ENCODE measurements at places on chromosomes 5 and 9.
A peak's percentile ranks its signal among the peaks of the same experiment; 100 is the strongest.

DNA sequence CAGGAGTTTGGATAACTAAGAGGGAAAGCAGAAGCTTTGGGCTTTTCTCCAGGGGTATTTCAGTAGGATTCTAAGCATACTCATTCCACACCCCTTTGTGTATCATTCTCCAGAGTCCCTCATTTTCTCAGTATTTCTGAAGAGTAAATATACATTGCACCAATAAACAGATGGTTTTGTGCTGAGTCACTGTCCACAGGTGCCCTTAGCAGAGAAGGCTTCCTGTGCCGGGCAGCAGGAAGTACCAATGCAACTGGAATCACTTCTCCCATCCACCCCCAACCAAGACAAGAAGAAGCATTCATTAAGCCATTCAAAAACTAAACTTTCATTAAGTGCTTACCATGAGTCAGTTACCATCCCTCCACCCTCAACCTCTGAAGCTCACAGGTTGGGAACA lies 3.6 kb upstream of the CCNJL start:
- peaks cover 16% of the 10 kb centered on the region for H3K4me1 ChIP-seq
- no peaks in the 10 kb centered on the region for H3K36me3 ChIP-seq
- peaks cover 69% of the 10 kb centered on the region for H3K27me3 ChIP-seq
- no peak overlapping the region for H3K27ac ChIP-seq
- no peak for DNase-seq
- no peak overlapping the region for H3K4me3 ChIP-seq

DNA sequence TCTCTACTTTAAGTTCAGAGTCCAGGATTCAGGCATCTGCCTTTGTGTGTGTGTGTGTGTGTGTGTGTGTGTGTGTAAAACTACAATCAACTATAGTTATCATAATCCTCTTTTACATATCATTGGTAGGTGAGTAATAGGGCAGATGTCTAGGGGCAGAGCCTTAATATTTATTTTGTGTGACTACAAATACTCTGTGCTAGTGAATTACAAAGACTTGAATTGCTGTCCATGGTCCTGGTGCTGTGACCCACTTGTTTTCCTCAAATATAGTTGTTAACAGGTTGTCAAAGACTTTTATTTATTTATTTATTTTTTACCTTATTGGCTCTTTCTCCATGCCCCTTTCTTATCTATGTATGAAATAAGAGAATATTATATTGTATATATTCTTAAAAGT lies 196.8 kb downstream of the ANXA1 start:
- H3K4me3 ChIP-seq, result no peak overlapping the region
- H3K36me3 ChIP-seq, result no peaks in the 10 kb centered on the region
- H3K27me3 ChIP-seq, result no peaks in the 10 kb centered on the region
- H3K4me1 ChIP-seq, result no peaks in the 10 kb centered on the region
- no peak overlapping the region for H3K27ac ChIP-seq
- DNase-seq, result no peak

DNA sequence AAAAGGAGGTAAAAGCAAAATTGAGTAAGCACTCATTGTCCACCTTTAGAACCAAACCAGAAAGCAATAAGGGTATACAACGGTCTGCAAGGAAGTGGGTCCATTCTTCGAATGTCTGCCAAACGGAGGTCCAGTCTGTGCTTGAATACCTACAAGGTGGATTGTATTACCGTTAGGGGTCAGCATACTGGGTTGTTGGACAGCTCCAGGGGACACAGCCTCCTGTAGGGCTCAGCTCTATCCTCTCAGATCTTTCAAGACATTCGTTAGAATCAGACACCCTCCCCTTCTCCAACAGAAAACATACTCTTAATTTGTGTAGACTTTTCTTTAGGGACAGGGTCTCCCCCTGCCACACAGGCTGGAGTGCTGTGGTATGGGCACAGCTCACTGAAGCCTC lies 5.5 kb downstream of the ASTN2 start:
- peaks cover 27% of the 10 kb centered on the region for H3K27me3 ChIP-seq
- no peaks in the 10 kb centered on the region for H3K36me3 ChIP-seq
- no peak overlapping the region for H3K4me3 ChIP-seq
- no peaks in the 10 kb centered on the region for H3K4me1 ChIP-seq
- H3K27ac ChIP-seq, result no peak overlapping the region
- no peak for DNase-seq

GRCh38 chr5:157747173-157747740 lies 3.7 kb downstream of the LSM11 start:
- no peaks in the 10 kb centered on the region for H3K27me3 ChIP-seq
- no peak for DNase-seq
- peaks cover 8% of the 10 kb centered on the region for H3K36me3 ChIP-seq
- H3K4me3 ChIP-seq, result no peak overlapping the region
- H3K4me1 ChIP-seq, result peaks cover 41% of the 10 kb centered on the region

DNA sequence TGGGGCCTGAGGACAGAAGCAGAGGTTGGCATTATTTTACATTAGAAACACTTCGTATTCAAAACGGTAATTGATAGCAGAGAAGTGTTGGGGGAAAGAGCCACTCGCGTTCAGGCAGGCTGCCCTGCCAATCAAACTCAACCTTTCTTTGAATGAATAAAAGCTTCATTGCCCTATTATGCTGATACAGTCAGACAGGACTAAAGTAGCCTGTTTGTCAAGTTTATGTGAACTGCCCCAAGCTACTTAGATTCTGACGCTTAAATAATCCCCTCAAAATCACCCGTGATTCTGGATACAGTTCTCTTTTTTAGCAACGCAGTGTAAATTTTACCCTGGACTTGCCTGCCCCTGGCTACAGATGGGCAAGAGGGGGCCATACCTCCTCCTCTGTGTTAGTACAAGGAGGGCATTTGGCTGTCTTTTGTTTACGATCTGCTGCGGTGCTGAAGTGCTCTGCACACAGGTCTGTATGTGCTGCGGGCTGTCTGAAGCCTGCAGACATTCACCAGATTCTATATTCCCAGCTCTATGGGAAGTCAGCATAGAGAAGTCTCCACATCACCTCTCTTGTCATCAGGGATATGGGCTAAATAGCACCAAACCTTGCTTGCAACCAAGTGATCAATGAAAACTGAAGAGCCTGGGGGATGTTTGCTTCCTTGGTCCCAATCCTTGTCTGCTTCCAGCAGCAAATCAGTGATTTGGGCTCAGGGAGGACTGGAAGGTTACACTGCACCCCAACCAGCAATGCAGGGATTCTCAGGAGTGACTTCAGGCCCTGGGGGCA lies 218.4 kb downstream of the EBF1 start:
- peaks cover 15% of the 10 kb centered on the region for H3K27me3 ChIP-seq
- no peak overlapping the region for H3K4me3 ChIP-seq
- H3K4me1 ChIP-seq, result peaks cover 10% of the 10 kb centered on the region
- DNase-seq, result no peak
- H3K36me3 ChIP-seq, result no peaks in the 10 kb centered on the region

GRCh38 chr9:122904466-122904822 lies 715 bp downstream of the RC3H2 start:
- DNase-seq, result peak; percentile 58
- H3K27ac ChIP-seq, result peak overlapping the region; percentile 85
- no peaks in the 10 kb centered on the region for H3K27me3 ChIP-seq
- H3K4me3 ChIP-seq, result peak overlapping the region; percentile 88

- DNase-seq, result no peak
- peaks cover 3% of the 10 kb centered on the region for H3K27me3 ChIP-seq
- no peak overlapping the region for H3K4me3 ChIP-seq
Observed at GRCh38 chr5:168023191-168023590, 268.3 kb upstream of the WWC1 start.

DNA sequence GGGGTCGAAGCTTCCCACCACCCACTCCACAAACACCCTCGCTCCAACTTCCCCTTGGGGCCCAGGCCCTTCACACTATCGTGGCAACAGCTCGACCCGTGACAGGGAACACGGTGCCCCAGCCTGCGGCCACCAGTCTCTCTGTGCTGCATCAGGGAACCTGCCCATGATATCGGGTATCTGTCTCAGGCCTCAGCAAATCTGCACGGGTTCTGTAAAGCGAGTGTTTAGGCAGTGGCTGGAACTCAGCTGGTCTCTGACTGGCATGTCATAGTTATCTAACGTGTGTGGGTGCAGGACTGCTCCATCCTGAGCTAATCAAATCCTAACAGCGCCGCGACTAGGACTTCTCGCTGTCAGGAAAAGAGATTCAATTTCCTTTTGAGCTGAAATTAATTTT lies 42.9 kb downstream of the DBH start:
- H3K27me3 ChIP-seq, result no peaks in the 10 kb centered on the region
- no peak overlapping the region for H3K4me3 ChIP-seq

GRCh38 chr5:135821802-135822201 lies 12.7 kb upstream of the SLC25A48 start:
- no peaks in the 10 kb centered on the region for H3K36me3 ChIP-seq
- H3K4me3 ChIP-seq, result no peak overlapping the region
- DNase-seq, result no peak
- no peaks in the 10 kb centered on the region for H3K4me1 ChIP-seq

GRCh38 chr5:97172227-97172626 lies 10.8 kb downstream of the RIOK2 start:
- H3K4me3 ChIP-seq, result no peak overlapping the region
- H3K36me3 ChIP-seq, result peaks cover 43% of the 10 kb centered on the region
- H3K27me3 ChIP-seq, result no peaks in the 10 kb centered on the region
- peaks cover 5% of the 10 kb centered on the region for H3K4me1 ChIP-seq

GRCh38 chr9:87336407-87336806 lies 161.3 kb upstream of the DAPK1 start:
- no peak overlapping the region for H3K27ac ChIP-seq
- no peak for DNase-seq
- H3K27me3 ChIP-seq, result peaks cover 23% of the 10 kb centered on the region

DNA sequence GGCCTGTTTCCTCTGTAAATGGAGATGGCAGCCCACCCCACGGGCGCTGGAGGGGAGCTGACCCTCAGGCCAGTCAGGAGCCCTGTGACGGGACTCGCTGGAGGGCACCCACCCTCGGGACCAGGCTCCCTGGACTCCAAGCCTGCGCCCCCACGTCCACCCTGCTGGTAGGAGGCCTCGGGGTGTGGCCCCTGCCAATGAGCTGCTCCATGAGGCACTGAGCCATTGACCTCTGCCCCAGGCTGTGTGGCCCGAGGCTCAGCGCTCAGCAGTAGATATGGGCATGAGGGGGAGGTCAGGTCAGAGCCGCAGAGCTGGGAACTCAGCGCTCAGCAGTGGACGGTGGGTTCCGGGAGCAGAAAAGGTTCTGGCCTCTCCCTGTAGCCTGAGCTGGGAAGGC lies 52.3 kb upstream of the EGFL7 start:
- DNase-seq, result no peak
- H3K4me3 ChIP-seq, result no peak overlapping the region
- H3K27ac ChIP-seq, result no peak overlapping the region
- H3K36me3 ChIP-seq, result no peaks in the 10 kb centered on the region
- peaks cover 3% of the 10 kb centered on the region for H3K27me3 ChIP-seq

DNA sequence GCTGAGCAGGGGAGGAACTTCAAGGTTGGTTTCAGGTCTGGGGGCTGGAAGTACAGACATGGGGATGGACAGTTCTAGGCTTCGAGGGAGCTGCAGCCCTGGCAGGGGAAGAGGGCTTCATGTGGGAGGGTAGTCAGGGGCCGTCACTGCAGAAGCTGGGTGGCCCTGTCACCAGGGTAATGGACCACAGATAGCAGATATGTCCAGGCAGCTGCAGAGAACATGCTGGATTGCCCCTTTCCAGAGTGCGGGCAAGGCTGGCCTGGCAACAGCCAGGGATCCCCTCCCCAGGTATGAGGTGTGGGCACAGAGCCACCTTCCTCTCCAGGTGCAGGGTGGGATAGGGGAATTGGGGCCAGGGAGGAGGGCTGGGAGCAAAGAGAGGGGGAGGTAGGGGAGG lies 206.5 kb downstream of the GADD45G start:
- no peak overlapping the region for H3K27ac ChIP-seq
- no peak overlapping the region for H3K4me3 ChIP-seq
- H3K4me1 ChIP-seq, result peaks cover 19% of the 10 kb centered on the region
- no peaks in the 10 kb centered on the region for H3K36me3 ChIP-seq
- no peak for DNase-seq
- H3K27me3 ChIP-seq, result peaks cover 45% of the 10 kb centered on the region

DNA sequence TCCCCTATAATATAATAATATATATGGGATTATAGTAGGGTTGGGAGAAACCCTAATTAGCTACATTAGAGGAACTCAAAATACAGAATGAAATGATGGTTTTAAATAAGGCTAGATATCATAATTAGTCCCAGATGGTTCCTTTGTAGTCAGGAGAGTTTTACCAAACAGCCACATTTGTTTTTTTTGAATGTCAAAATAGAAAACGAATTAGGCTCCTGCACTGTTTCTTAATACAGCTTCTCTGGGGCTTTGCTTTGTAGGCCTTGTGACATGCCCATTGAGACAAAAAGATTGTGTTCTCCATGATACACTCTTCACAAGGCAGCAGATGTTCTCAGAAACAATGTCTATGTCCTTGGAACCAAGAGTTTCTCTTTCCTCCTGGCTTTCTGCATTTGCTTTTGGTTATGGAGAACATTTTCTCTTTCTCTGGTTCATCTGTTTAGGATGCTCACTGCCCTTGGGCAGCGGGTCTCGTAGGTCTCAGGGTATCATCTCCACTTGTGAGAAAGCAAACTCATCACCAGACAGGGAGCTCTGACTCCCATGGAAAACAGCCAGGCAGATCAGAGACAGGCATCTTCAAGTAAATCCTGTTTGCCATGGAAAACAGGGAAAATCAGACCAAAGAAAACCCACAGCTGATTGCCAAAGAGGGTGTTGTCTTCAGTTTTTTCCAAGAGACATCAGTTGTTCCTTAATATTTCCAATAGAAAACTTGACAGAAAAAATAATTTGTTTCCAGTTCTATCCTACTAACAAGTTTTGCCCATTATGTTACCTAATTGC lies 54.1 kb upstream of the RPS23 start:
- no peaks in the 10 kb centered on the region for H3K4me1 ChIP-seq
- H3K27me3 ChIP-seq, result peaks cover 16% of the 10 kb centered on the region
- no peaks in the 10 kb centered on the region for H3K36me3 ChIP-seq
- DNase-seq, result no peak
- H3K27ac ChIP-seq, result no peak overlapping the region

DNA sequence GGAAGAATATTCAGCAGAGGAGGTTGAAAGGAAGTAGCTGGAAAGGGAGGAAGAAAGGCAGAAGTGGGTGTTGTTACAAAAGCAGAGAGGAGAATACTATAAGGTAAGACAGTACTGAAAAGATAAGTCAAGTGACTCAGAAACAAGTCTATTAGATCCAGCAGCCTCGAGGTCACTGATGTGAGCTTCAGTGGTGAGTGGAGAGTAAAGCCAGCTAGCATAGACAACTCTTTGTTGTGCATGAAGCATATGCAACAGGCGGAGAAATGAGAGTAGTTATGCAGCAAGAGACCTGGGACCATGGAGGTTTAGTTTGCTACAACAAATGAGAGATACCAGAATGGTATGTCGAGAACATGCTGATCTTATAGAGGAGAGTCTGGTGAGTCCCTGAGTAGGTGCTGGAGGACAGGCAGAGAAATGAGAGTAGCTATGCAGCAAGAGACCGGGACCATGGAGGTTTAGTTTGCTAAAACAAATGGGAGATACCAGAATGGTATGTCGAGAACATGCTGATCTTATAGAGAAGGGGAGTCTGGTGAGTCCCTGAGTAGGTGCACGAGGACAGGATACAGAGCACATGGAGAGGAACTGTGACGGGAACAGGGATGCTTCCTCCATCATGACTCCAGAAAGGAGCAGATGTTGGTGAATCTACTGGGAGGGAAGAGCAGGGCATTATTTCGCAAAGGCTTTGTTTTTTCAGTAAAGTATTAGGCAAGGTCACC lies 36.0 kb downstream of the EQTN start:
- H3K36me3 ChIP-seq, result no peaks in the 10 kb centered on the region
- no peak overlapping the region for H3K4me3 ChIP-seq
- DNase-seq, result no peak
- H3K4me1 ChIP-seq, result no peaks in the 10 kb centered on the region
